ENCODE measurements at places on chromosomes 3 and 15.

GRCh38 chr3:182913889-182914288 lies 66.4 kb downstream of the DCUN1D1 start:
- no peak for DNase-seq

DNA sequence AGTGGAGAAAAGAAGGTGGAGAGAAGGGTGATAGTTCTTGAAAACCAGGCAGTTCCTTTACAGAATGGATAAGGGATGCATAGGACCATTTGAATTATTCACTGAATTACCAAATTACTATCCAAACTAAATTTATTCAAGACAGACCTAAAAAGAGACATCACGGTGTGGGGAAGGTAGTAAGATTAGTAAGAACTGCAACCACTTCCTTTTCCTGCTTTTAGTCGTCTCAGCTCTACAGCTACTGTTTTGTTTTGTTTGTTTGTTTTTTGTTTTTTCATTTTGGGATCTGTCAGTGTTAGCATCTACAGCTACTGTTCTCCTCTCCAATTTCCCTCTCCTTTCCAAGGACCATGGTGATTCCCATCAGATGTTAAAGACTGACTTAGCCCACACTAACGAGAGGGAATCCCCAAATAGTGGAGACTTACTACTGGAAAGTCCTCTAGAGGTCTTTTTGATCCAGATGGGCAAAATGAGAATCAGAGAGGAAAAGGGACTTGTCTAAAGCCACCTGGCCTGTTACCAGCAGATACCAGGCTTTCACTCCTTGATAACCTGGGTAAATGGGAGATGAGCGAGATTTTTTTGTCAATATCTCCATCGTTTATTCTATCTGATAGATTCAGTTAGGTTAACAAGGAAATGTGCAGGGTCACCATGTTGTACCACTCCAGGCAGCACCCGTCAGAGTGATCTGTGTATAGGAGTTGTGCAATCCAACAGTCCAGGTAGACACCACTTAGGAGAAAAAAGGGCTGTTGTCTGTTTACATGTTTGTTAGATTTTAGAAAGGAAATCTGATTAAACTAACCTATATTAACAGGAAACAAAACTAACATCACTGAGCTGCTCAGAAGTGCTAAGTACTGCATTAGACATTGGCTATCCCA lies 6.0 kb downstream of the HCLS1 start:
- DNase-seq: no peak

- DNase-seq: no peak
Observed at GRCh38 chr15:64050281-64051092, 4.2 kb upstream of the DAPK2 start.

DNA sequence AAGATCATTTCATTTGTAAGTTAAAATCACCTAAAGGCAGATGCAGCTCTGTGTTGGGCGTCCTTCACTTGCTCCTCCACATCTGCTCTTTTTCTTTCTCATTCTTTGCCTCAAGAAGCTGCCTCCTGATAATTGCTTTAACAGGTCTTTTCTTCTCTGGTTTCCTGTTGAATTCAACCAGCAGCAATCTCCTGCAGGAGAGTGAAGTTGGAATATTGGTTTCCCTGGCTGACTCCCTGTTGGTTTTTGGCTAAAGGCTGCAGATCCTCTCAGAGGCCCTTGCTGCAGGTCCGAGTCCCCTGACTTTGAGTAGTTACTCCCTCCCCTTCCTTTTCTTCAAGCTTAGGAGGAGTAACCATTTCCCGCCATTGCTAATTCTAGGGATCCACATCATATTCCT lies 4.2 kb downstream of the TP63 start:
- no peak for DNase-seq

GRCh38 chr15:40239693-40240618 lies 1.1 kb downstream of the PAK6 start:
- DNase-seq: no peak

- DNase-seq: no peak
Observed at GRCh38 chr3:114660124-114660523, 366.3 kb downstream of the TIGIT start.

GRCh38 chr3:10522646-10523303 lies 17.4 kb upstream of the ATP2B2 start:
- DNase-seq: no peak

GRCh38 chr15:25989327-25989726 lies 126.2 kb upstream of the ATP10A start:
- no peak for DNase-seq

GRCh38 chr15:91113030-91113429 lies 13.0 kb downstream of the SV2B start:
- DNase-seq: no peak

- DNase-seq: no peak
Observed at GRCh38 chr3:126570103-126570541, 11.4 kb upstream of the C3orf22 start.

GRCh38 chr3:120503727-120504616 lies 53.2 kb upstream of the FSTL1 start:
- no peak for DNase-seq

DNA sequence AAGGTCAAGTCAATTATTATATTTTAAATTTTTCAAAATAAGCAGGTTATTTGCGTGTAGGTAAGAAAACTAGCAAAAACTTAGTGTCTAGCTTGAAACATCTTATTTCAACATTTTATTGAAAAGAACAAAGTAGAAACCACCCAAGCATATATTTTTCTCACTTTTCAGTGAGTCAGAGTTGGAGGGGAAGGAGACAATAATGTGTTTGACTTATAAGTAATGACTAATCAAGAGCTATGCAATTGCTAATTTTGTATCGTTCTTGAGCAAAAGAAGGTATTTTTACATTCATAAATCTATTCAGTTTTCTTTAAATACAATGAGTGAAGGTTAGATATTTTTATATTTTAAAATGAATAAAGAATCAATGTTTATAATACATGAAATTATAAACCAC lies 54.4 kb upstream of the P2RY1 start:
- no peak for DNase-seq

- no peak for DNase-seq
Observed at GRCh38 chr3:15403965-15404364, 23.4 kb downstream of the METTL6 start.

- DNase-seq: no peak
Observed at GRCh38 chr15:48411971-48412591, 80.9 kb downstream of the DUT start.

- DNase-seq: no peak
Observed at GRCh38 chr3:171268677-171269076, 191.5 kb downstream of the TNIK start.

- no peak for DNase-seq
Observed at GRCh38 chr15:43930556-43930955, 103.8 kb downstream of the WDR76 start.

- DNase-seq: no peak
Observed at GRCh38 chr15:47959617-47960413, 161.0 kb upstream of the SLC24A5 start.

DNA sequence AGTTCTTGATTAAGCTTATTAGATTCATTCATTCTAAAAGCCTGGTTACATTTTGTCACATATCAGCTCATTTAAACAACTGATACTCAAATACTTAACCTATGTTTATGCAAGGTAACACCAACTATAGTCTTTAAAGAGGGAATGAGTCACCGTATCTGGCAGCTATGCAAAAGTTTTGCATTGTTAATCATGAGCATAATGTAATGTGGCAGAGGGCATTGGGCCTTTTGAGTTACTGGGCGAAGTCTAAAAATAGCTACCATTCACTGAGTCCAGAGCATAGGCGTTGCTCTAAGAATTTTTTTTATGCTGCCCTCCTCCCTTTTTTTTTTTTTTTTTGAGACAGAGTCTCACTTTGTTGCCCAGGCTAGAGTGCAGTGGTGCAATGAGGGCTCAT lies 277.7 kb upstream of the ZNF717 start:
- no peak for DNase-seq

- no peak for DNase-seq
Observed at GRCh38 chr3:1963896-1964295, 134.8 kb upstream of the CNTN4 start.

GRCh38 chr3:88262527-88262926 lies 112.8 kb downstream of the C3orf38 start:
- DNase-seq: no peak

Measured in stimulated activated CD4-positive, alpha-beta T cell treated with anti-CD3 and anti-CD28 coated beads, TNF-alpha, amount 100 ng/mL, for 48 hours (primary cell).